ENCODE measurements at places on chromosomes 5 and 9. TPM values are rescaled to one million over a fixed set of nuclear protein-coding genes. Genes with fewer than 3 reads are reported as not detected.

Gene ADAM19
- 25.0 TPM for total RNA-seq

Gene TYRP1
- not detected for total RNA-seq

Gene FOXD4
- total RNA-seq, result 0.32 TPM

Gene EEIG1
- 12.4 TPM for total RNA-seq

Gene ZNF883
- 1.4 TPM for total RNA-seq

Gene HOMER1
- total RNA-seq, result 19.5 TPM

Gene SLC25A48
- total RNA-seq, result not detected

Gene SETX
- 46.1 TPM for total RNA-seq

Gene ADAMTS12
- total RNA-seq, result 3.4 TPM

Gene BARHL1
- not detected for total RNA-seq

Gene FAXDC2
- 31.1 TPM for total RNA-seq

Gene MEIKIN
- not detected for total RNA-seq

Gene EIF4E1B
- not detected for total RNA-seq

Gene MARVELD2
- 0.99 TPM for total RNA-seq

Gene CTXN3
- not detected for total RNA-seq

Gene THBS4
- 119 TPM for total RNA-seq

Gene PCDHB4
- total RNA-seq, result 3.0 TPM

Gene ADGRD2
- total RNA-seq, result not detected

Gene SOX30
- total RNA-seq, result 0.17 TPM

Gene AGXT2
- not detected for total RNA-seq

Gene PCDHA11
- total RNA-seq, result 0.26 TPM

Gene PRUNE2
- 586 TPM for total RNA-seq

Gene PROB1
- 2.5 TPM for total RNA-seq

Gene ZBED3
- 6.5 TPM for total RNA-seq

Gene TEX48
- not detected for total RNA-seq

Gene SLC27A4
- total RNA-seq, result 32.1 TPM

Gene ANKRD31
- 0.11 TPM for total RNA-seq

Gene SSBP2
- total RNA-seq, result 62.9 TPM

Gene SYK
- 8.4 TPM for total RNA-seq

Gene SLC24A2
- 0.06 TPM for total RNA-seq

Gene ATP6V1G1
- 128 TPM for total RNA-seq

Gene GLDC
- total RNA-seq, result 0.17 TPM

Gene KLF9
- 201 TPM for total RNA-seq

Gene ASTN2
- 6.5 TPM for total RNA-seq

Gene HTR1A
- not detected for total RNA-seq

Gene SMIM27
- 9.1 TPM for total RNA-seq

Gene C9orf152
- total RNA-seq, result not detected

Gene IDNK
- 9.3 TPM for total RNA-seq

Gene ZFR
- 98.4 TPM for total RNA-seq

Gene NR5A1
- 0.17 TPM for total RNA-seq

Gene LRRC70
- total RNA-seq, result 1.0 TPM

Gene ARHGAP26
- total RNA-seq, result 30.0 TPM

Gene ROPN1L
- 1.2 TPM for total RNA-seq

Gene SLC2A8
- total RNA-seq, result 33.6 TPM

Gene LCN15
- total RNA-seq, result not detected

Gene GARIN3
- total RNA-seq, result not detected

Gene FOXD4L5
- total RNA-seq, result not detected

Gene RNF180
- total RNA-seq, result 20.7 TPM

Gene CDKN2B-AS1
- total RNA-seq, result 1.3 TPM

Gene OTP
- total RNA-seq, result not detected

Gene NANS
- 34.9 TPM for total RNA-seq

Gene FBXO38
- total RNA-seq, result 34.6 TPM

Gene INPP5E
- 17.1 TPM for total RNA-seq

Gene C5orf46
- total RNA-seq, result not detected

Gene DIAPH1
- total RNA-seq, result 53.0 TPM

Gene IFT74
- 13.0 TPM for total RNA-seq

Gene LCN9
- total RNA-seq, result not detected
